Fibroblast of skin of scalp (primary cell): ENCODE measurements at places on chromosomes 2 and 18.

- DNase-seq = no peak
Measured at GRCh38 chr2:169323841-169324240, 38.5 kb downstream of the LRP2 start.

DNA sequence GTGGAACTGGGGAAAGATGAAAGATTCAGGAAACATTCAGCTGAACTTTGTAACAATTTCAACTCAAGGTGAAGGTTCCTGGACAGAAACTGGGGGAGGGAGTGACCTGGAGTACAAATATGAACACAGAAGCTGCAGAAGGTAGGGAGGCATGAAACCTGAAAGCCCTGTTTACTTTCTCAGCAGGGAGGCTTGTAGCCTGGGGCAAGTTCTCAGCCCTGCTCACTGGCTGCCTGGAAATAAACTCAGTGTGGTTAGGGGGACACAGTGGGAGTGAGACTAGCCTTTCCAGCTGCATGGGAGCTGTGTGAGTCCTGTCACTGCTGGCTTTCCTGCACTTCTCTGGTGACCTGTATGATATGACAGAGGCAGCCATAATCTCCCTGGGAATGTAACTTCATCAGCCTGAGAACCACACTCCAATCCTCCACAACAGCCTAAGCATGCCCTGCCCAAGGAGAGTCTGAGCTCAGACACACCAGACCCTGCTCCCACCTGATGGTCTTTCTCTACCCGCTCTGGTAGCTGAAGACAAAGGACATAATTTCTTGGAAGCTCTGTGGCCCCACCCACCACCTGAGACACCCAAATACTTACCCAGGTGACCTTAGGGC is 77.0 kb downstream of the ZSWIM2 start:
- DNase-seq = no peak

GRCh38 chr2:57550912-57551311 is 495.7 kb upstream of the VRK2 start:
- no peak for DNase-seq

GRCh38 chr18:9811978-9812377 is 73.8 kb upstream of the TXNDC2 start:
- DNase-seq = no peak

- DNase-seq = no peak
Measured at GRCh38 chr18:74906184-74906583, 302.8 kb downstream of the PTGR3 start.
